ENCODE measurements at places on chromosomes 13 and 19. TPM values are rescaled to one million over a fixed set of nuclear protein-coding genes. Genes with fewer than 3 reads are reported as not detected.

- DNase-seq, result peak; percentile 3
- no peaks in the 10 kb centered on the region for H3K27me3 ChIP-seq
- H3K36me3 ChIP-seq, result no peaks in the 10 kb centered on the region
- no peaks in the 10 kb centered on the region for H3K4me1 ChIP-seq
- no peak overlapping the region for H3K27ac ChIP-seq
These were observed 3.5 kb downstream of the GRK1 start for GRCh38 chr13:113670541-113670940.

DNA sequence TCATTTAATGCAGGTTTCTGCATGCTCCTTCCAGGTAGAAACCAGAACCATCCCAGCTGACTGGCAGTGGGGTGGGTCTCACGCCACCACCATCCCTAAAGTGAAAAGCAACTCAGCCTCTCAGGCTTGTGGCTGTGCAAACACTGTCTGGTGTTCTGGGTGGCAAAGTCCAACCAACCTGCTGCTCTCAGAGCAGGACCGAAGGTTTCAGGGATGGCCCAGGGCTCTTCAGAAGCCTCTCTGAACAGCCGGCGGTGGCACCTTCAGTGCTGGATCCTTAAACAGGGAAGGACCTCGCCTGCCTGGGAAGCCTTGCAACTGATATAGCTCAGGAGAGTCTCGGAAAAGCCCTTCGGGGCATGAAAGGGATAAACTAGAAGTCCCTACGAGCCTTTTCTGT, 100.8 kb downstream of the COL4A1 start:
- no peak overlapping the region for H3K4me3 ChIP-seq
- no peaks in the 10 kb centered on the region for H3K4me1 ChIP-seq
- H3K27me3 ChIP-seq, result no peaks in the 10 kb centered on the region

The GPR18 gene
- 0.41 TPM for total RNA-seq

GRCh38 chr13:105506463-105506862, 1029.0 kb downstream of the EFNB2 start:
- H3K27me3 ChIP-seq, result no peaks in the 10 kb centered on the region
- no peak overlapping the region for H3K27ac ChIP-seq
- DNase-seq, result no peak
- H3K4me3 ChIP-seq, result no peak overlapping the region
- H3K36me3 ChIP-seq, result no peaks in the 10 kb centered on the region
- H3K4me1 ChIP-seq, result no peaks in the 10 kb centered on the region

The COL5A3 gene
- 11.6 TPM for total RNA-seq

- H3K27me3 ChIP-seq, result peaks cover 10% of the 10 kb centered on the region
- no peak for DNase-seq
- H3K36me3 ChIP-seq, result no peaks in the 10 kb centered on the region
- H3K4me1 ChIP-seq, result no peaks in the 10 kb centered on the region
- H3K4me3 ChIP-seq, result no peak overlapping the region
These were observed 18.8 kb downstream of the HPN start for GRCh38 chr19:35060160-35060855.

The ZNF653 gene
- 15.4 TPM for total RNA-seq

The CCDC8 gene
- 1.1 TPM for total RNA-seq

DNA sequence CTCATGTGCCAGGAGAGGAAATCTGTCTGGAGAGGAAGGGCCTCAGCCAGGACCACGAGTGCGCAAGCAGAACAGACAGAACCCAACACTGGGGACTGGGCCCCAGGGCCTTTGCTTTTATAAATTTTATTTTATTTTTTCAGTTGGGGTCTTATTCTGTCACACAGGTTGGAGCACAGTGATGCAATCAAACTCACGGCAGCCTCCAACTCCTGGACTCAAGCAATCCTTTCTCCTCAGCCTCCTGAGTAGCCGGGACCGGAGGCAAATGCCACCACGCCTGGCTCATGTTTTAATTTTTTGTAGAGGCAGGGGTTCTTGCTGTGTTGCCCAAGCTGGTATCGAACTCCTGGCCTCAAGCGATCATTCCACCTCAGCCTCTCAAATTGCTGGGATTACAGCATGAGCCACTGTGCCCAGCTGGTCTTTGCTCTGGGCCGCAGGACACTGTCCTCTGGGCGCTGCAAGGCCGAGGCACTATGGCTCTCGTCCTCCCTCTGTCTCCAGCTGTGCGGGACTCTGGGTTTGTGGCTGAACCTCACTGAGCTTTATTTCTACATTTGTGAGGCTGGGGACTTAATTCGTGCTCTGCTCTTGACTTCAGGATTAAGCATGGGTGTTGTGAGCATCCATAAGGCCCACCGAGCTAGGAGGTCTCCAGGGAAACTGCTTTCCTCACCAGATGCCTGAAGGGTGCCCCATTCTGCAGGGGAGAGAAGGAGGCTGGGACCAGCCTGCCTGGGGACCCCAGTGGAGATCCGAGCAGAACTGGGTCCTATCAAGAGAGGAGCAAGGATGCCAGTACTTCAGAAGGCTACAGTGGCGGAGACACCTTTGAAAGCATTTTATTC, 144.2 kb upstream of the VSTM2B start:
- no peaks in the 10 kb centered on the region for H3K27me3 ChIP-seq
- DNase-seq, result no peak
- H3K4me3 ChIP-seq, result no peak overlapping the region
- no peaks in the 10 kb centered on the region for H3K36me3 ChIP-seq
- no peak overlapping the region for H3K27ac ChIP-seq
- no peaks in the 10 kb centered on the region for H3K4me1 ChIP-seq

DNA sequence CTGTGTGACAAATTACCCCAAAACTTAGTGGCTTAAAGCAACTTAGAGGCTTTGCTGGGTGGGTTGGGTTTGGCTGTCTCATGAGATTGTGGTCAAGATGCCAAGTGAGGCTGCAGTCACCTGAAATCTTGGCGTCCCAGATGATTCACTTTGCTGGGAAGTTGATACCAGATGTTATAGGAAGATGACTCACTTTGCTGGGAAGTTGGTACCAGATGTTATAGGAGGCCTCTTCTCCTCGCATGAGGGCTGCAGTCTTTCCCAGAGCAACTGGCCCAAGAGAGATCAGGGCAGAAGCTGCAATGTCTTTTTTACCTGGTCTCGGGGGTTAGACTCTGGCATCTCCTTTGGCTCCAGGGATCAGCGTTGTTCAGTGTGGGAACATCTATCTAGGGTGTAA, 16.8 kb downstream of the TEX29 start:
- no peaks in the 10 kb centered on the region for H3K4me1 ChIP-seq
- no peak overlapping the region for H3K4me3 ChIP-seq
- no peaks in the 10 kb centered on the region for H3K27me3 ChIP-seq
- no peak for DNase-seq
- H3K27ac ChIP-seq, result no peak overlapping the region
- no peaks in the 10 kb centered on the region for H3K36me3 ChIP-seq
